Activated CD4-positive, alpha-beta memory T cell treated with anti-CD3 and anti-CD28 coated beads, Interleukin-2, amount 10 ng/mL, durations not matched to agents 7 days and 5 days (primary cell): ENCODE measurements at places on chromosomes 6 and 20. TPM values are rescaled to one million over a fixed set of nuclear protein-coding genes. Genes with fewer than 3 reads are reported as not detected.

The LY6G6C gene
- total RNA-seq, result not detected

The APCDD1L gene
- not detected for total RNA-seq

The EPPIN gene
- not detected for total RNA-seq

The BTN3A1 gene
- 100 TPM for total RNA-seq

The RBM24 gene
- total RNA-seq, result not detected

The ZBTB12 gene
- total RNA-seq, result 1.1 TPM

The KIF25 gene
- total RNA-seq, result not detected

The ARHGAP40 gene
- total RNA-seq, result not detected

The CYP24A1 gene
- total RNA-seq, result not detected

The PPIL1 gene
- total RNA-seq, result 22.8 TPM

The CFAP206 gene
- not detected for total RNA-seq

The RALGAPB gene
- 30.5 TPM for total RNA-seq

The C2 gene
- total RNA-seq, result 1.0 TPM

The CLVS2 gene
- total RNA-seq, result not detected

The ARFGEF3 gene
- 0.50 TPM for total RNA-seq

The BAG2 gene
- 5.8 TPM for total RNA-seq
